ENCODE measurements at places on chromosomes 7 and 10. TPM values are rescaled to one million over a fixed set of nuclear protein-coding genes. Genes with fewer than 3 reads are reported as not detected.

- DNase-seq: peak; percentile 48
Observed at GRCh38 chr10:87546210-87546609, 41.5 kb downstream of the MINPP1 start.

GRCh38 chr7:123673752-123674398, 18.2 kb downstream of the LMOD2 start:
- no peak for DNase-seq

CC2D2B gene
- not detected for polyA plus RNA-seq

DNA sequence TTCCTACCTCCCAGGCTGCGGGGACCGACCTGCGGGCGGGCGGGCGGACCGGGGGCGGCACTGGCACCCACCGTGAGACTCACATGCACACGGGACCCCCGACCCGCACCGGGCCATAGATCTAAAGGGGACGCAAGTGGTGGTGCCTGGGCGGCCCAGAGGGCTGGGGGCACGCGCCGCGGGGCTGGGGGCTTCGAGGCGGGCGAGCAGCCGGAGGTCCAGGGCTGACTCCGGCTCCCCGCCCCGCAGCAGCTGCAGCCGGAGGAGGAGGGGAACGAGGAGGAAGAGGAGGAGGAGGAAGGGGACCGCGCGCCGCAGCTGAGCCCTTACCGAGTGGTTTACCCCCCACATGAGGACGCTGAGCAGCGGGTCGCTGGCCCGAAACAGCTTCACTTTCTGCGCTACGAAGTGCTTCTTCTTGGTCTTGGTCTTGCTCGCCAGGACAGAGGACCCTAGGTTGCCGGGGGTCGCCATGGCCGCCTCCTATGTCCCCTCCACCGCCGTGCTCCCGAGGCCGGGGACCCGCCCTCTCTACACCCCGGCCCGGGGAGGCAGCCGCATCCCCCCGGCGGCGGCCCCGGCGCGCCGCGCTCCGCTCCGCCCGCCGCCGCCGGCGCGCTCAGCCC, 412 bp downstream of the PIP4K2A start:
- DNase-seq: peak; percentile 30

DNA sequence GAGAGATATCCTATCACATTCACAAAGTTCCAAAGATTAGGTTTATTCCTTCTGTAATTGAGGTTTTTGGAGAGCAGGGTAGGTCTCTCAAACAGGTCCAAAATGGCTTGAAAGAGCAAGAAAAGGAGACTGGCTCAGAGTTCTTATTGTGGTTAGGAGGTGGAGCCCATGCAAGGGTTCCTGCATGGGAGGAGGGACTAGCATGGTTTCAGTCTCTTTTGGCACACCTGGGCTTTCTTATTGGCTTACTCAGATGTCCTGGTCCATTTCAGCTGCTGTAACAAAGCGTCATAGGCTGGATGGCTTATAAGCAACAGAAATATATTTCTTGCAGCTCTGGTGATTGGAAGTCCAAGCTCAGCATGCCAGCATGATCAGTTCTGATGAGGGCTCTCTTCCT, 493.1 kb downstream of the REEP3 start:
- DNase-seq: no peak

DNA sequence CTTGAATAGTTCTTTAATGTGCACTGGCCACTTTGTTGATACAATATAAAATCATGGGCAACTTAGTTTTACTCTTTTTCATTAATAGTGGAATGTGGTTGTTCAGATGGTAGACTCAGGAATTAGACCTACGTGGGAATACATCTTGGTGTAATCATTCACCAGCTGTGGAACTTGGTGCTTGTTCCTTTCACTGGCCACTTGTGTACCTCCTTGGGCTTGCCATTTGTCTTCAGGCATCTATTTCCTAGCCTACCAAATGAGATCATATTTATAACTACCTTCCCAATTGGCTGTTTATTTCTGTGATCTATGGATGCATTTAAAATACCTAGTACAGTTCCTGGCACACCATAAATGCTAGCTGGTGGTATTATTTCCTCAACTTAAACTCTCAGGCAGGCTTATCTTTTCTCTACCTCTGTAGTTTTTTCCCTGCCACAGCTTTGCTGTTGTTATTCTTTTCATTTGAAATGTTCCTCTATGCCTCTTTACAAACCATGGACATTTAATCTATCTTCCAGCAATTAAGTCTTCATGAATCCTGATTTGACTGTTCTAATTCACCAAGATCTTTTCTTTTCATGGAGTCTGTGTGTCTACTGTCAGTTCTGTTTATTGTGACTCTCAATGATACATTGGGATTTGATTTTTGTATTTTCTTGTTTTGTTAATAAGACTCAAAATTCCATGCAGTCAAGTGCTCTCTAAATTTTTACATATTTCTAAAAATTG, 113.0 kb downstream of the ADAM22 start:
- DNase-seq: no peak

GRCh38 chr7:45241339-45242109, 83.9 kb downstream of the RAMP3 start:
- no peak for DNase-seq

DNA sequence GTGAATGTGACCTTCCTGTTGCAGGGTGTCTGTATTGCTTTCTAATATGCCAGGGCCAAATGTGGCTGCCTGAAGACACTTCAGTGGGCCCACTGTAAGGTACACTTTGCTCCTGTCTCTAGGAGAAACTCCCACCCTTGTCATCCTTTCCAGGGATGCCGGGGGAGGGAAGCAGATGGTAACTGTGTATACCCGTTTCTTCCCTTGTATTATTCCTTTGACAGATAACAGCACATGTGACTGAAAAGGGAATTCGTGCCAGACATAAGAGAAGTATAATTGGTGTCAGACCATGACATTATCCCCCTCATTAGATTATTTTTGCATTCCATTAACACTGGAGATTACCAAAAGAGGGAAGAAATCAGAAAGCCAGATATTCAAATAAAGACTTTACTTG, 317.7 kb downstream of the CAMK1D start:
- no peak for DNase-seq

GRCh38 chr7:910441-910861, 34.1 kb downstream of the GET4 start:
- DNase-seq: no peak

LBX1 gene
- polyA plus RNA-seq: not detected
